AG09319 (cell line): ENCODE measurements at places on chromosomes 4 and X.

- DNase-seq: no peak
Observed at GRCh38 chr4:7105276-7105675, 37.4 kb upstream of the GRPEL1 start.

DNA sequence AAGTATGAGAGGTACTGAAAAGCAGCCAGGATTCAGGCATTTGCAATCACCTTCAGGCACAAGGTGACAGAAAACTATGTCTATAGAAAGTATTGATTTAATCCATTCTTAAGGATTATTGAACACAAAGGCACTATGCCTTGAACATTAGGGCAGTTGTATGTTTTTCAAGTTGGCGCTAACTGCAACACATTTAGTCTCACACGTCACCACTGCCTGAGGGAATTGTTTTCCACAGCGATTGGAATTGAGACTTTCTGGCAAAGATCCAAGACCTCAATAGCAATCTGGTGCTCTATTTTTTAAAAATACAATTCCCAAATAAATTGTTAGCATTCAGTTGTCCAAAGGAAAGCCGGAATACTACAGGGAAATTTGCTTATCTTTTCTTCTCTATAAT lies 52.7 kb upstream of the FTHL17 start:
- DNase-seq: no peak

DNA sequence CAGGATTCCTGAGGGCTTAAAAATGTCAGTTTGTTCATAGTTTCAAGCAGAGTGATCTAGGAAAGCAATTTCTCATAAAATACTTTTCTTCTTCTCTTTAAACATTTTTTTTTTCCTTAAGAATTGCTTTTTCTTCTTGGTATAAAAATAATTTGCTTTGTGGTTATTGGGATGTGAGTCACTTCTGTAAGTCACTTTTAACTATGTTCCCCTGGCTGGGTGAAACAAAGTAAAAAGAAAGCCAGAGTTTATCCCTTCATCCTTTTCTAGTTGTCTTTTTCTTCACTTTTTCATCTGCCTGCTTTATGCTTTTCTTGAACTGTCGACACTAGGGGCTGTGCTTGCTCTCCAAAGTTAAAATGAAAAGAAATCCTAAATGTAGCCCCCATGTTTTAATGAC lies 33.5 kb downstream of the ARSJ start:
- no peak for DNase-seq

- no peak for DNase-seq
Observed at GRCh38 chr4:70399319-70399718, 1.6 kb downstream of the OPRPN start.

- DNase-seq: no peak
Observed at GRCh38 chrX:131235768-131236545, 53.1 kb downstream of the IGSF1 start.

DNA sequence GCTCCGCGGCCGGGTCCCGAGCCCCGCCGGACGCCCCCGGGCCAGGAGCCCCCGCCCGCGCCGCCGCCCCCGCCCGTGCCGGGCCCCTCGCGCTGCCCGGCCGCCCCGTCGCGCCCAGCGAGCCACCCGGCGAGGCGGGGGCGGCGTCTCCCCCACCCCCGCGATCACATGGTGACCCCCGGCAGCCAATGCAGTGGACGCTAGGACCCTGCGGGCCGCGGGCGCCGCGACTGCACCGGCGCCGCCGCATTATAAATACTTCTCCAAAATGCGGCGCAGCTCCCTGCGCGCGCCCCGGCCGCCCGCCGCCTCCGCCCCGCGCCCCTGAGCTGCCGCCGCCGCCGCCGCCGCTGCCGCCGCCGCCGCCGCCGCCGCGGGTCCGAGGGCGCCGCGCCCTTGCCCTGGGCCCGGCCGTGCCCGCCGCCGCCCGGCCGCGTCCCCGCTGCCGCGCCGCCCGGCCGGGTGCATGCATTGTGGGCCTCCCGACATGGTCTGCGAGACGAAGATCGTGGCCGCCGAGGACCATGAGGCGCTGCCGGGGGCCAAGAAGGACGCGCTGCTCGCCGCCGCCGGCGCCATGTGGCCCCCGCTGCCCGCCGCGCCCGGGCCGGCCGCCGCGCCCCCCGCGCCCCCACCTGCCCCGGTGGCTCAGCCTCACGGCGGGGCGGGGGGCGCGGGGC lies at the start of gene NAT8L:
TSS of gene NAT8L (plus strand) at position 282 of the 680 bp plus-strand sequence. CDS start at position 467, 185 bp downstream.
- no peak for DNase-seq

DNA sequence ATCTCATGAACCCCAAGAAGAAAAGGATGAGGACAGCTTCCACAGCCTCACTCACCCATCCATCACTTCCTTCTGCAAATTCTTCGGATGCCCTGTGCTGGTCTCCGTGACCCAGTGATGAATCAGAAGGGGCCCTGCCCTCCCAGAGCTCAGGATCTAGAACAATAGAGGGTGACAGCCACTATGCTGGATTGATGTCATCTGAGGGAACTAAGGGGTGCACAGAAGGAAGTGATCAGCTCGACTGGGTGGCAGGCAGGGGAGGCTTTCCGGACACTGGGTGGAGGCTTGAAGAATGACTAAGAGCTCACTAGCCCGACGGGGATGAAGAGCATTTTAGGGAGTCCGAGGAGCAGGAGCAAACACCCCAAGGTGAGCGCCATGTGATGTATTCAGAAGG lies 1.4 kb upstream of the ZNF185 start:
- no peak for DNase-seq

GRCh38 chrX:5220421-5220820 lies 1008.2 kb downstream of the NLGN4X start:
- no peak for DNase-seq
